ENCODE measurements at places on chromosomes 5 and 9. TPM values are rescaled to one million over a fixed set of nuclear protein-coding genes. Genes with fewer than 3 reads are reported as not detected.

DNA sequence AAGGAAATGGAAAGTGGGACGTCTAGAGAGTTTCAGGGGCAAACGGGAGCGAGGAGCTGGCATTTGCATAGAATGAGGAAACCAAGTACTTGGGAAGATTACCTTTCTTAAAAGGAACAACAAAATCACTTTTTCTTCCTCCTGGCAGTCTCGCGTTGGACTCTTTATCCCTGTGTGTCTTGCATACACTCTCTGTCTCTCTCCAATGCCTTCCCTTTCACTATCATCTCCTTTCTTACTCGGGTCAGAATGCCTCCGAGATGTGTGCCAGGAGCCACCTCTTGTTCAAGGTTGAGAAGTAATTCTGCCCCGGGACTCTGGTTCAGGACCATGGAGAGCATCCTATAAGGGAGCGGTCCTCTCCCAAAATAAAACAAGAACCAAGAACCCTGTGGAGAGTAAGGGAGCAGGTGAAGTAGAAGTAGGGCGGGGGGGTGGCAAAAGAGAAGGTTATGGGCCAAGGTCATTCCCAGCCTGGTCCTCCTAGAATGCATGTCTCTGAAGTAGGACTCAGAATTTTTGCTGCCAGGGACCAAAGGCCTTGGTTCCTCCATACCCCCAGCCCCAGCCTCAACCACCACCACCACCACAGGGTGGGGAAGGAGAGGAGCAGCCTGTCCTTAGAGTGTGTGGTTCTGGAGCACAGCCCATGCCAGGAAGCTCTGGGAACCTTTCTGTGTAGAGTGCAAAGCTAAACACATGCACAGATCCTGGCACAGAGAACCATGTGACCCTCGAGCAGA, 72.1 kb upstream of the ARAP3 start:
- peak; percentile 33 for DNase-seq

DNA sequence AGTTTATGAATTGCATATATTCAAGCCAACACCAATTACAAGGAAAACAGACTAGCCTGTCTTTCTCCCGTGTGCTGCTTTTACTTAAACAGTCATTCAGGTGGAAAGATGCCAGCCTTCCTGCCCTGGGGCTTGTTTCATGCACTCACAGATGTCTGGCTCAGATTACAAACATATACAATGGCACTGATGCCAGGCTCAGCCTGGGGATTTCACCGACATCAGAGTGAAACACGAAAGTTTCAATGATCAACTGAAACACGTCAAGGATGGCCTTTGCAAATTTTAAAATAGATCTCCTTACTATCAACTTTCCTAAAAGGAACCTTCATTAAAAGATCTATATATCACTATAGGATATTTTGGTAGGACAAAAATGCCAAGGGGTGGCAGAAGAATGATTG, 1576.5 kb downstream of the EFNA5 start:
- peak; percentile 11 for DNase-seq

DNA sequence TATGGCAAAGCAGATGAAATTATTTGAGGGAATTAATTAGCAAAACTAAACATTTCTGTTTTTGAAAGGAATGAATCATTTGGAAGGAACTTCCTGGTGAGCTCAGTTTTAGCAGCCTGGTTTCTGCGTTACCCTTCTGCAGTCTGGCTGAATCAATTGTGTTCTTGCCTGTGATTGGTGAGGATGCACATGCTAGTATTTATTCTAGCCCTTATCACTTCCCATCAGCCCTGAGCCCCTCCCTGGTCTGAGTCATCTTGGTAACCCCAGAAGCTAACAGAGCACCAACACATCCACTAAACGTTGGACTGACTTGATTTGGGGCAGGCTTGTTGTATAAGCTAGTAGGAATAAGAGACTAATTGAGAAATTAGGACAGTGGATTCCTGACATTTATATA, 6.6 kb downstream of the TJP2 start:
- DNase-seq = no peak

- no peak for DNase-seq
Measured at GRCh38 chr9:100160021-100160420, 61.0 kb downstream of the INVS start.

DNA sequence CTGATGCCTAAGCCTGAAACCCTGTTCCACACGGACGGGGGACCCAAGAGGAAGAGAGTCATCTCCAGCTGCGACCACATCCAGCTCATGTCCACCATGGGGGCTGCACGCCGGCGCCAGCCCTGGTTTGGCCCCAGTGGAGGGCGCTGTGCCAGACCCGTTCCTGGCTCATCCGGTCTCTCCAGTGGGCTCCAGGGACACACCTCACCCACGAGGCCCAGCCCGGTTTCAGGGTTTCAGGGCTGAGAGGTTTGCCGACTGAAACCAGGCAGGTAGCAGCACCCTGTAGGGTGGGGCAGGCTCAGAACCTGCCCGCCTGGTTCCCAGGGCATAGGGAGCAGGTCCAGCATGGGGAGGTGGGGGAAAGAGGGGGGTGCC, 71.4 kb upstream of the STXBP1 start:
- DNase-seq = no peak

GRCh38 chr9:134863306-134863902, 17.2 kb upstream of the FCN2 start:
- DNase-seq = no peak

DNA sequence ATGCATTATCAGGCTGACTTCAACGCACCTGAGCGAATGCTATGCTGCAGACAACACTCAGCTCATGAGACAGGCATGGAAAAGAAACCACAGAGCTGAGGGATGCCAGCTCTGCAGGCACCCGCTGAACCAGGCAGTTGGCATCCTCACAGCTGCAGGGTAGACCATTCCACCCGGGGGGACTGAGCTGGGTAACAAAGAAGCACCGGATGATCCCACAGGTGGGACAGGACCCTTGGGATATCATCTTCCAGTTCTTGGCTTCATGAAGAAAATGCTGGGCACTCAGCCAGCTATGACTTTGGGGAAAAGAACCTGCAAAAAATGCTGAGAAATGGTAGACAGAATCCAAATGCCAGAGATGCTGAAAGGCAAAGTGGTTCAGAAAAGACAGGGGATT, 9.6 kb downstream of the EPB41L4B start:
- no peak for DNase-seq

DNA sequence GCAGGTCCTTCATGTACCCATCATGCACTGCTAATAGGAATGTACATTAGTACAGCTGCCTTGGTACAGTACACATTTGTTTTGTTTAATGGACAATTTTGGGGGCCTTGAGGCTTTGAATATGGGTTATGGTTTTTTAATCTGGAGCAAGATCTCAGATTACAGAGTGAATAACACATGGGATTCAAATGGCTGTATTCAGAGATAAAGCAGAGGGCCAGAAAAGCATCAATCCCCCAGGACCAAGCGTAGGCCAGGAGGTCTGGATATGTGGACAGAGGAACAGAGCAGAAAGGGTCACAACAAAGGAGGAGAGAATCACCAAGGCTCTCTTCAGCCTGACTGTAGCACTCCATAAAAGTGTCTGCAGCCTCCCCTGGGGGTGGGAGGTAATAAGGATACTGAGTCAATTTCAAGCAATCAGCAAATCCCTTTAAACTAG, 47.7 kb upstream of the STK32A start:
- DNase-seq = no peak

GRCh38 chr5:143072734-143073133, 302.6 kb downstream of the ARHGAP26 start:
- no peak for DNase-seq

- DNase-seq = no peak
Measured at GRCh38 chr9:129983891-129984290, 59.1 kb downstream of the FNBP1 start.

GRCh38 chr9:14180960-14181537, 132.9 kb downstream of the NFIB start:
- no peak for DNase-seq

DNA sequence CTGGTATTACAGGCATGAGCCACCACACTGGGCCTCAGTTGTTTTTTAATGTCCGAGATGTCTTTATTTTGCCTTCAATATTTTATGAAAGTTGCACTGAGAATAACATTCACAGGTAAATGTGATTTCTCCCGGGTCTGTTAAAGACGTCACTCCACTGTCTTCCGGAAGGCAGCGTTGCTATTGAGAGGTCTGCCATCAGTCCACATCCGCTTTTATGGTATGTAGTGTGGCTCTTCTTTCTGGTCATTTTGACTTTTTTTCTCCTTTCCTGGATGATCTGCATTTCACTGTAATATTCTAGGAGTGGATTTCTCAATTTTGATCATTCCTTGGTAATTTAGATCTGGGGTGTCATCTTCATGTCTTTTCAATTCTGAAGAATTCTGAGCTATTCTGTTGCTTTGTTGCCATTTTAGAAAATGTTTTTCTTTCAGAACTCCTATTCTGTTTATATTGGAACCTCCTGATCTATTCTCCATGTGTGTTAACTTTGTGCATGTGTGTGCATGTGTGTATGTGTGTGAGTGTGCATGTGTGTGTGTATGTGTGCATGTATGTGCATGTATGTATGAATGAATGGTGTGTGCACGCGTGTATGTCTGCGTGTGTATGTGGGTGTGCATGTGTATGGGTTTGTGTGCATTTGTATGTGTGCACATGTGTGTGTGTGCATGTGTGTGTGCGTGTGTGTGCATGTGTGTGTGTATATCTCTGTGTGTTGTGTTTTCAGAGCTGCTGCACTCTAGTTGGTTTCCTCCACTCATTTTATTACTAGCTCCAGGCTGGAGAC, 1.9 kb upstream of the LCN1 start:
- DNase-seq = no peak

DNA sequence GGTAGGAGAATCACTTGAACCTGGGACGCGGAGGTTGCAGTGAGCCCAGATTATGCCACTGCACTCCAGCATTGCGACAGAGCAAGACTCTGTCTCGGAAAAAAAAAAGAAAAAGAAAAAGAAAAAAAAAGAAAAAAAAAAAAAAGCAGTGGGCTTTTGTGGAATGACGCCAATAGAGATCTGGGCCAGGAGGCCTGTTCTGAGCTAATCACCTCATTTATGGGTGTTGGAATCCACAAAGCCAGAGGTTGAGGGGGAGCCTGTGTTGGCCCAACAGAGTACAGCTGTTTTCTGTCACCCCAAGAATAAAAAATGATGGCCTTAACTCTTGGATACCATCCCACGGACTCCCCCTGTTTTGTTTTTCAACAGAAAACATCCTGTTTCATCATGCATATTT, 18.5 kb downstream of the OSTF1 start:
- no peak for DNase-seq

- no peak for DNase-seq
Measured at GRCh38 chr5:139120521-139120920, 77.6 kb downstream of the SIL1 start.

DNA sequence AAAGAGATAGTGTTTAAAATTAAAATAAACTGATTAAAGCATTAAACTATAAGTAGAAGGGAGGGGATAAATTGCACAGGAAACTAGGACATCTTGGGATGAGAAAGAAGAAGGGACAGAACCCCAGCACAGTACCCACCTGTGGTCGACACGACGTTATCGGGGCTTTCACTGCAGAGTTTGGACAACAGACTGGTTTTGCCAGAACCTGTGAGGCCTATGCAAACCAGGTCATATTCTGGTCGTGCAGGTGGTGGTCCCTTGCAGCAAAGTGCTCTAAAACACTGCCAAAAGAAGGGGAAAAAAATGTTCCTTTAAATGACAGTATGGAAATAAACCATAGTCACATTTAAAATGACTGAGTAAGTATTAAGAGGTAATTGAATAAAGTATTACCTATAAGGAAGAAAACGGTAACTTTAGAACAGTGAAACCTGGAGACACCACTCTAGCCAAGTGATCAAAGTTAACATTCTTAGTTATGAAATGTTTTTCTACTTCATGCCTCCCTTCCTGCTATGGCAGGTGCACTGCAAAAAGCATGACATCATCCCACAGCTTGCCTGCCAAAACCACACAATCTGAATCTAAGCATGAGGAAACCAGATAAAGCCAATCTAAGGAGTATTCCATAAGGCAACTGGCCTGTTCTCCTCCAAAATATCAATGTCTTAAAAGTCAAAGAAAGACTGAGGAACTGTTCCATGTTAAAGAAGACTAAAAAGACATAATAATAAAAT, 138.6 kb downstream of the ARL15 start:
- DNase-seq = no peak

DNA sequence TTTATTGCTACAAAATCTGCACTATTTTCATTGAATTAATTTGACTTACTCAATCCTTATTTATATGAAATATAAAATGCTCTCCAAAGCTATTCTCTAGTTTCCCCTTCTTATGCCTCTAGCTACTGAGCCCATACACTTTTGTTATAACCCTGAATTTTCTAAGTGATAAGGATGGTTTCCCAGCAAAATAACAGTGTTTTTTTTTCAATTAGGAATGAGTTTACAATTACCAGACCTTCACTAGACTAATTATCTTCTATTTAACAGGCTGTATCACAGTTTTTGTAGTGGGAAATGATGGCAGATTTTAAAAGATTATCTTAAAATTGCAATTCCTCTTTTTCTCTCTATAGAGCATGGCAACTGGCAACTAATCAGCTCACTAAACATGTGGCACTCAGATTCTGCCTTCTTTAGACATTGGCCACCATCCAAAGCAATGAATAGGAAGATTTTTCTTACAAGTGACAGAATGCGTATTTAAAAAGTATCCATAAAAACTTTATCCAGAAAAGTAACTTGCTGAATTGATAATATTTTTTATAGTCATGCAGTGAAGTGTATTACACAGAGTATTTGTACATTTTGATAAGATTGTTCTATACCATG, 585.7 kb upstream of the ZNF608 start:
- DNase-seq = no peak

- no peak for DNase-seq
Measured at GRCh38 chr9:137494104-137494544, 35.0 kb upstream of the NSMF start.

GRCh38 chr5:126374109-126374416, 49.1 kb upstream of the GRAMD2B start:
- DNase-seq = no peak

GRCh38 chr9:83239747-83240146, 176.8 kb upstream of the RASEF start:
- DNase-seq = peak; percentile 32

DNA sequence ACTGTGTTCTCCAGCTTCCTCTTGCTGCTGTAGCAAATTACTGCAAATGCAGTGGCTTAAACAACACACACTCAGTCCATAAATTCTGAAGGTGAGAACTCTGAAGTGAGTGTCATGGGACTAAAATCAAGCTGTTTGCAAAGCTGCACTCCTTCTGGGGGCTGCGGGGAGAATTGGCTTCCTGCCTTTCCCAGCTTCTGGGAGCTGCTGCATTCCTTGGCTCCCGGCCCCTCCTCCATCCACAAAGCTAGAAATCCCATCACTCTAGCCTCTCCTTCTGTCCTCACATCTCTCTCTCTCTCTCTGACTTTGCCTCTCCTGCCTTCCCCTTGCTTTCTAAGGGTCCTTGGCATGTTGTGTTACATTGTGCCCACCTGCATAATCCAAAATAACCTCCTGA, 14.2 kb upstream of the MED10 start:
- DNase-seq = no peak

- DNase-seq = no peak
Measured at GRCh38 chr5:143605403-143606005, 202.0 kb upstream of the NR3C1 start.

Gene DAP
- 44.5 TPM for polyA plus RNA-seq

Gene RASGRF2
- 1.1 TPM for polyA plus RNA-seq

Gene LCNL1
- 0.85 TPM for polyA plus RNA-seq

Measured in hindlimb muscle (tissue), 1 donor.